ENCODE measurements at places on chromosomes 6 and 20.

- DNase-seq = no peak
Measured at GRCh38 chr20:36086767-36087166, 67.8 kb upstream of the EPB41L1 start.

DNA sequence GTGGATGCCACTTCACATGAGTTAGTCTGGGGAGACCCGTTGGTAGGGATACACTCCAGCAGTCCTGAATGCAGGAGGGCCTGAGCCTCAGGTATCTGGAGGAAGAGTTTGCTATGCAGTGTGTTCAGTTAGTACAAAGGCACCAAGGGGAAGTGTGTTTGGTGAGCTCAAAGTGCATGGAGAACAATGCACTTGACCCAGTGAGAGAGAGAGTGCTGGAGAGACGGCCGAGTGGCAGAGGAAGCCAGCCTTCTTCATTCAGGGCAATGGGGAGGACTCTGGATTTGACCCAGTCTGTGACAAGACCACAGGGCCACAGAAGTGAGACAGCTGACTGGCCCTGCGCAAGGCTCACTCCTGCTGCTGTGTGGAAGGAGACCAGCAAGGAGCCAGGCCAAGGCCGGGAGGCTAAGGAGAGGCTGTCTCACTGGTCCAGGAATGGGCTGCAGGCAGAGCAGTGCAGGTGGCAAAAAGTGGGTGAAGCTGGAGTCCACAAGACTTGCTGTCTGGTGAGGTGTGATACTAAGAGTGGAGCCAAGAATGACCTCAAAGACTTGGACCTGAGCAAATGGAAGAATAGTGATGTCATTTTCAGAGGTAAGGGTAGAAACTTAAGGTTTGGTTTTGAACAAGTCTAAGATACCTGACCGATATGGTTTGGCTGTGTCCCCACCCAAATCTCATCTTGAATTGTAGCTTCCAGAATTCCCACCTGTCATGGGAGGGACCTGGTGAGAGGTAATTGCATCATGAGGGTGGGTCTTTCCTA is 38.0 kb downstream of the PDE10A start:
- DNase-seq = no peak

GRCh38 chr20:46243707-46244628 is 64.3 kb downstream of the CDH22 start:
- DNase-seq = no peak

- DNase-seq = no peak
Measured at GRCh38 chr6:65938000-65938399, 231.0 kb upstream of the EYS start.

DNA sequence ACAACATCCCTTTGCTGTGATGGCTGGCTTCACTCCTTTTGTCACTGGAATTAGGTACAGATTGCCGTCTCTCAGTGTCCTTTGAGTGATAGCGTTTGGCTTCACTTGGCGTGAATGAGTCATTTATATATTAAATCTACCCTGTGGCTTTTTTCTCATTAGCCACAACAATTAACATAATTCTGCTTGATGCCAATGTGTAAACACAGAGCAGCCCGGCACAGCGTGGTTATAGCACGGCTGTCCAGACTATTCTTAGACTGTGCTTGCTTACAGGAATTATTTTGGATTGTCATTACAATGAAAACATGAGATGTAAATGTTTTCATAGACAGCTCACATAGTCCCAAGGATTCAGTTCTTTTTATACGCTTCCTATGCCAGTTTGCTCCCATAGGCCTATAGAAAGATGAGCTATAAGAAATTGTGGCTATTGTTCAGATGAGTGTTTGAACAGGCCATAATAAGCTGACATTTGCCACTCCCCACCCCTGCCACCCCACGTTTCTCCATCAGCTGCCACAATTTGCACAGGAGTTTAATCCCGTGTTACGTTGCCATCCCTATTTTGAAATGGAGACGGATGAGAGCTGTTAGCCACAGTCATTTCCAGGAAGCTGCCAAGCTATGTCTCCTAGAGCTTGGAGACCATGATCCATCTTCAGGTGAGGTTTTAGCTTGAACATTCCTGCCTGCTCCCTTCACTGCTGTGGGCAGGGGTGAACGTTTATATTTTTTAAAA is 65.9 kb downstream of the PPP1R14C start:
- no peak for DNase-seq

All from nephron progenitor cell (in vitro differentiated cells).